ENCODE measurements at places on chromosomes 11 and 22.

DNA sequence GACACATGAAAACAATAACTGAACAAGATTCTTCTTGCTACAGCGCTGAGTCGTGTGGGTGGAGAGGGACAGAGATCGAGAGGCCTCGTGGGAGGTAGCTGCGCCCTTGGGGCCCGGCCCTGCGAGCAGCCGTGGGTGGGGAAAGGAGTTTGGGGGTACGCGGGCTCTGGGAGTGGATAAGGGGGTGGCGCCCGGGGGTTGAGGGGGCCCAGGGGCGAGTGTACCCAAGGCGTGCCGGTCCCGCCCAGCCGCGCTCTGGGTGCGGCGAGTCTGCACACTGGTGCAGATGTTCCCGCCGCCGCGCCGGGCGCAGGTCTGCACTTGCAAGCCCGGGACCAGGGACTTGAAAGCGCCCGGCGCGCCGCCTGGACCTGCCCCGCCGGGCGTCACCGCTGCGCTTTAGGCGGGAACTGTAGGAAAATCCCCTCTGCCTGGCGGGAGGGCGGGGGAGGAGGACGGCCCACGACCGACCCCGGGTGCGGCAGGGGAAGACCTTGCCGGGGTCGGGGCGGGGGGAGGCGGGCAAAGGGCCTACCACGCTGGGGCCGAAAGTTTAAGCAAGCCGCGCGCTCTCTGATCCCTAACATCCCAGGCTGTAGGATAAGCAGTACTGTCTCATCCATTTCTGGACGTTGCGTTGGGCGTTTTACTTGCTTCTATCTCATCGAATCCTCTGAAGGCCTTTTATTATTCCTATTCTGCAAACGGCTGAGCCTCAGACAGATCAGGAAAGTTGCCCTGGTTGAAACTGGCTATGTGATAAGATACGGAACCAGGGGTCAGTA, 1.4 kb upstream of the KREMEN1 start:
- peak; percentile 36 for DNase-seq

DNA sequence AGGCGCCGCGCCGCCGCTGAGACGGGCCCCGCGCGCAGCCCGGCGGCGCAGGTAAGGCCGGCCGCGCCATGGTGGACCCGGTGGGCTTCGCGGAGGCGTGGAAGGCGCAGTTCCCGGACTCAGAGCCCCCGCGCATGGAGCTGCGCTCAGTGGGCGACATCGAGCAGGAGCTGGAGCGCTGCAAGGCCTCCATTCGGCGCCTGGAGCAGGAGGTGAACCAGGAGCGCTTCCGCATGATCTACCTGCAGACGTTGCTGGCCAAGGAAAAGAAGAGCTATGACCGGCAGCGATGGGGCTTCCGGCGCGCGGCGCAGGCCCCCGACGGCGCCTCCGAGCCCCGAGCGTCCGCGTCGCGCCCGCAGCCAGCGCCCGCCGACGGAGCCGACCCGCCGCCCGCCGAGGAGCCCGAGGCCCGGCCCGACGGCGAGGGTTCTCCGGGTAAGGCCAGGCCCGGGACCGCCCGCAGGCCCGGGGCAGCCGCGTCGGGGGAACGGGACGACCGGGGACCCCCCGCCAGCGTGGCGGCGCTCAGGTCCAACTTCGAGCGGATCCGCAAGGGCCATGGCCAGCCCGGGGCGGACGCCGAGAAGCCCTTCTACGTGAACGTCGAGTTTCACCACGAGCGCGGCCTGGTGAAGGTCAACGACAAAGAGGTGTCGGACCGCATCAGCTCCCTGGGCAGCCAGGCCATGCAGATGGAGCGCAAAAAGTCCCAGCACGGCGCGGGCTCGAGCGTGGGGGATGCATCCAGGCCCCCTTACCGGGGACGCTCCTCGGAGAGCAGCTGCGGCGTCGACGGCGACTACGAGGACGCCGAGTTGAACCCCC, 798 bp downstream of the BCR start:
- peak; percentile 24 for DNase-seq

GRCh38 chr11:116366980-116367645, 405.7 kb downstream of the BUD13 start:
- no peak for DNase-seq

GRCh38 chr11:94027210-94027609, 6.1 kb downstream of the HEPHL1 start:
- DNase-seq, result no peak

GRCh38 chr22:30132290-30132996, 52.2 kb downstream of the HORMAD2 start:
- DNase-seq, result no peak

- DNase-seq, result no peak
Observed at GRCh38 chr11:13851691-13852090, 110.8 kb upstream of the SPON1 start.

DNA sequence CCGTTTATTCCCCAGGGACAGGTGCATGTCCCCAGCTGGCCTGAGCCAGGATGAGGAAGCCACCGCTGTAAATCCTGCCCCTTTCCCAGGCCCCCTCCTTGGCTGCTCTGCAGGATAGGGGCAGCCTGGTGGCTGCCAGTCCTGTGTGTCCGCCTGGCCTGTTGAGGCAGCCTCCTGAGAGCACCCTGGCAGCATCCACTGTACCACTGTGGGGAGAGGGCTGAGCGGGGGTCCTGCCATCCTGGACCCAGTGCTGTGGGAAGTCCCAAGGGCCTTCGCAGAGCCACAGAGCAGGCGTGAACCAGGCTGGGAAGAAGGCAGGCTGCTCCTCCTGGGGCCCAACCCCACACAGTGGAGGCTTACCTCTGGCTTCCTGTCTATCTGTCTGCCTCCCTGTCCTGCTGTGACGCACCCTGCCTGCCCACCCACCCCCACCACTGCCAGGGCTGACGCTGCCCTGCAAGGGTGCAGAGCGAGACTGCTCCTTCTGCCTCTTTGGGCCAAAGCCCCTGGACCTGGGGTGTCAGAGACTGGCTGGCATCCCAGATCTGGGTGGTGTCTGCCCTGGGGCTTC, 8.4 kb downstream of the KCTD17 start:
- DNase-seq, result no peak

DNA sequence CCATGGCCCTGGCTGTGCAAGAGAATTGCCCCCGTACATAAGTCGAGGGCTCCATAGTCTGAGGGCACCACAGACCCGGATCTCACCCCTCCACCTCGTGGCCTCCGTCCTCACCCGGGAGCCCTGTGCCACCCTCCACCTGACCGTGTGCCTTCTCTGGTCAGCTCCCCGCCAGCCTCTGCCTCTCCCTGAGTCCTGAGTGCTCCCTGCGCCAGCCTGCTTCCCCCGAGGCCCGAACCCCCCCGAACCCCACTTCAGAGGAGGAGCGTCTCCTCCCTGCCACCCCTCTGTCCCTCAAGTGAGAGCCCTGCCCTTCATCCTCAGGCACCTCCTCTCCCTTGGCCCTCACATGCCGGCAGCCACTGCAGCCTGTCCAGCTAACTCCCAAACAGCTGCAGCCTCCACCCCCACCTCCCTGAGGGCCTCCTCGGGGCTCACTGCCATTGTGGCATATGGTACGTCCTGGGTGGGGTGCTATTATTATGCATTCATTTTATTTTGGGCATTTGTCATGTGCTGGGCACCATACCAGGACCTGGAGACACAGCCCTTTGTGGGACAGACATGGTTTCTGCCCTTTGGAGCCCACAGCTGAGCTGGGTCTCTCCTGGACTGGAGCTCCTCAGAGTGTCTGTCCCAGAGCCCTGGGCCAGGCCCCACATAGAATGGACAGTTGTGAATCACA, 67.2 kb downstream of the MYO7A start:
- DNase-seq, result no peak

DNA sequence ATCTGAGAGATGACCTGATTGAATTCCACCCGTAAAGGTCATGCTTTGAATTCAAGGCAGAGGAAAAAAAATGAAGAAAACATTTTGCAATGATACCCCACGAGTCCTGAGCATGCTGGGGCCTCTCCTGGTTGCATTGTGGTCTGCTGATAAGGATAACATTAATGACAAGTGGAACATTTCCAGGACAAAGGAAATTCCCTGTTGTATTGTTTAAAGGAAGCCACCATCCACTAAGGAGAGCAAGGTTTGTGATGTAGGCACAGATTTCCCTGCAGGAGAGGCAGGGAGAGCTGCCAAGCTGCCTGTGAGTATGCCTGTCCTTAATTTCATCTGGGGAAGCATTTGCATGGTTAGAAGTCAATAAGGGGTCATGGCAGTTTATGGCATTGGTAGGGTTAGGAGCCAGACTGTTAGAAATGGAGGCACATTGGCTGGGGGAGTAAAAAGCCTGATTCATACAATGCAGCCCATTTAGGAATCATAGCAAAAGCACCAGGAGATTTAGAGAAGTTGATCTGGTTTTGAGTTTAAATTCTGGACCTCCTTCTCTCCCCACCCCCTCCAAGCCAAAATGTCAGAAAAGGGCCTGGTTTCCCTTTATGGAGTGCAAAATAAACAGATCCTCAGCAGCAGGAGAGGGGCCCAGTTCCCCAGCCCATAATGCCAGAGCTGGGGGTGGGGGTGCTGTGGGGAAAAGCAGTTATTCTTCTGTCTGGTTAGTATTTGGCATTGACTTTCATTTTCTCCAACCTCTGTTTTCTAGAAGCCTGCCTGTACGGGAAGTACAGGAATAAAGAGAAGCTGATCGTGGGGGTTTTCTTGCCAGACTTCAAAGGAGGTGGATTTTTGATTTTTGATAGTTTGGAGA, 22.1 kb downstream of the FLI1 start:
- no peak for DNase-seq

GRCh38 chr11:3230636-3231549, 1.3 kb downstream of the MRGPRE start:
- no peak for DNase-seq

GRCh38 chr22:43564859-43565258, 153.0 kb downstream of the MPPED1 start:
- no peak for DNase-seq

DNA sequence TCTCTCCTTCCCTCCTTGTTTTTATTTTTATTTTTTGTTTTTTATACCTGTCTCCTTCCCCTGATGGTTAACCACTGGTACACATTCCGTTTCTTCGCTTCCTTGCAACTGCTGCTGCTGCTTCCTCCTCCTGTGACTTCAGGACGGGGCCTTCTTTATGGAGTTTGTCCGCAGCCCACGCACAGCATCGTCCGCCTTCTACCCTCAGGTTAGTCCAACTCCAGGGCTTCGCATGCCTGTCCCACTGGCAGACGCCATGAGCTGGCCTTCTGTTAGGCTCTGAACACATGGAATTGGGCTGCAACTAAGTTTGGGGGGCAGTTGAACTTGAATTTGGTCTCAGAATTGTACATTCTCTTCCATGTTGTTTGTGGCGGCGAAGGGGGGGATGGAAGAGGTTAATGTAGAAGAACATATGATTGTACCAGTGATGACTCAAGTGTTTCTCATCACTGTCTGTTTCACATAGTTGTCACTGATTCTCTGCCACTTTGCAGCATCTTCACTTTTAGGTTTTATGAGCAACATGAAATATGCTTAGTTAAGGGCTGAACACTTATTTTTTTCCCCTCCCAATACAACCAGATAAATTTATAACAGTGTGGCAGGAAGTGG, 83.0 kb upstream of the YWHAH start:
- DNase-seq, result no peak

DNA sequence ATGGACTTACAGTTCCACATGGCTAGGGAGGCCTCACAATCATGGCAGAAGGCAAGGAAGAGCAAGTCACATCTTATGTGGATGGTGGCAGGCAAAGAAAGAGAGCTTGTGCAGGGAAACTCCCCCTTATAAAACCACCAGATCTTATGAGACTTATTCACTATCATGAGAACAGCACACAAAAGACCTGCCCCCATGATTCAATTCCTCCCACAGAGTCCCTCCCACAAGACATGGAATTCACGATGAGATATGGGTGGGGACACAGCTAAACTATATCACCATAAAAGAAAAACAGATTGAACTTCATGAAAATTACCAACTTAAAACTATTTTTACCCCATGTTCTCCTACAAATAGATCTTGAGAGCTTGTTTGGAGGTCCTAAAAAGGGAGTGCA, 19.6 kb downstream of the ENTHD1 start:
- no peak for DNase-seq

- no peak for DNase-seq
Observed at GRCh38 chr22:32831584-32831983, 30.1 kb downstream of the TIMP3 start.

DNA sequence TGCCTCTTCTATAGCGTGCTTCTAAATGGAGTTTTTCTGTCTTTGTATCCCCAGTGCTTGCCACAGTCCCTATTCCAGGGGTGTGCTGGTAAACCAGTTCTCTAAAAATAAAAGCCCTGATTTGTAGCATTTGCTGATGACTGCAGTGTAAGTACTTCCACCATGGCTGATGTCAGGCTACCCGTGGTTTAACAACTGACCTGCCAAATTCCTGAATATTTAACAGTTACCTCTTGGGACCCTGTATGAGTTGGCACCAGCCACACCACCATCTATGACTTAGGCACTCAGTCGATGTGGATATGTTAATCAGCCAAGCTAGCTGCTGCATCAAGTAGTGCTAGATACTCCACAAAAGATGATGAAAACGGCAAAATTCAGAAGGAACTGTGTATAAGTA, 94.0 kb upstream of the MTNR1B start:
- no peak for DNase-seq

DNA sequence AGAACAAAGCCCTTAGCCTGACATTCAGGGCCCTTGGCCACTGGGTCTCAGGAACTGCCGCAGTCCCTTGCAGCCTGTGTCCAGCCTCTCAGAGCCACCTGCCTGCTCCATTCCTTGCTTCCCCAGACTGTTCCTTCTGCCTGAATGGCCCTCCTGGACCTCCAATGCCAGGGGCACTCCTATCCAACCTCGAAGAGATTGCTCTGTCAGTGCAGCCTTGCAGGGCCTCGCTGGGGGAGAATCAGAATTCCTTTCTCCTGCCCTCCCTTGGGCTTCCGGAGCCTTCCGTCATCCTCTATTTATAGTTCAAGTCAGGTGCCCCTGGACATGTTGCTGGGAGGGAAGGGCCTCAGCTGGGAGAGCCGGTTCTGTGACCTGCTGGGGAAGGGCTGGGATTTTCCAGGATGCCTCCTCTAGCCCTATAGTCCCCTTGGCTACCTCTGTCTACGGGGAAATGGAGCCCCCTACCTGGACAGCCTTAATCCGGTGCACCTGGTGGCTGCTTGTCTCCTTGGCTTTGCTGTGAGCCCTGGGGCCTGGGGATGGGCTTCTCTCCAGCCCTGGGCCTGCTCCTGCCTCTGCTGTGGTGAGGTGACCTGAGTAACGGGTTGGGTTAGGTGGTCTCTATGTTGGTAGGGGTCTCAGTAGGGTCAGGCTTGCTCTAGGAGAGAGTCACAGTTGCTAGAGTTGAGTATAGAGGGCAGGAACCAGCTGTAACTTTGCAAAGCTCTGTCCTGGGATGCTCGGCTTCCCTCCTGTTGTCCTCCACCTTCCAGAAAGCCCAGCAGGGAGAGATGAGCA, 45.9 kb upstream of the SYT7 start:
- no peak for DNase-seq

DNA sequence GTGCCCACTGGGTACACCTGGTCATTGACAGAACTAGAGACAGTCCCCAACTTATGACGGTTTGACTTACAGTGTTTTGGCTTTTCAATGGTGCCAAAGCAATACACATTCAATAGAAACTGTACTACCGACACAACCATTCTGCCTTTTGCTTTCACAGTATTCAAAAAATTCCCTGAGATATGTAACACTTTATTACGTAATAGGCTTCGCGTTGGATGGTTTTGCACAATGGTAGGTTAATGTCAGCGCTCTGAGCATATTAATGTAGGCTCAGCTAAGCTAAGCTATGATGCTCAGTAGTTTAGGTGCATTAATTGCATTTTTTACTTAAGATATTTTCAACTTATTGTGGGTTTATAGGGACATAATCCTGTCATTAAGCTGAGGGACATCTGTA, 105.1 kb upstream of the B3GAT1 start:
- DNase-seq, result no peak

- no peak for DNase-seq
Observed at GRCh38 chr11:35853971-35854370, 89.9 kb upstream of the LDLRAD3 start.

- DNase-seq, result no peak
Observed at GRCh38 chr11:9657531-9657930, 6.3 kb upstream of the SWAP70 start.
